ENCODE measurements at places on chromosomes 12 and 14. TPM values are rescaled to one million over a fixed set of nuclear protein-coding genes. Genes with fewer than 3 reads are reported as not detected.

The PIANP gene
- total RNA-seq: 0.81 TPM

The REP15 gene
- 0.12 TPM for total RNA-seq

The SLC2A14 gene
- not detected for total RNA-seq

The IRAK3 gene
- 0.14 TPM for total RNA-seq

The AHSA1 gene
- 326 TPM for total RNA-seq

The BICD1 gene
- 18.6 TPM for total RNA-seq

The CD69 gene
- total RNA-seq: not detected

The SPIC gene
- not detected for total RNA-seq

The SERPINA10 gene
- not detected for total RNA-seq

The NPFF gene
- not detected for total RNA-seq

The KRT2 gene
- not detected for total RNA-seq

The OR4N2 gene
- not detected for total RNA-seq

The FSCB gene
- not detected for total RNA-seq

The GPATCH2L gene
- 19.8 TPM for total RNA-seq

The HOXC5 gene
- total RNA-seq: 0.43 TPM
